ENCODE measurements at places on chromosomes 5 and 9.

DNA sequence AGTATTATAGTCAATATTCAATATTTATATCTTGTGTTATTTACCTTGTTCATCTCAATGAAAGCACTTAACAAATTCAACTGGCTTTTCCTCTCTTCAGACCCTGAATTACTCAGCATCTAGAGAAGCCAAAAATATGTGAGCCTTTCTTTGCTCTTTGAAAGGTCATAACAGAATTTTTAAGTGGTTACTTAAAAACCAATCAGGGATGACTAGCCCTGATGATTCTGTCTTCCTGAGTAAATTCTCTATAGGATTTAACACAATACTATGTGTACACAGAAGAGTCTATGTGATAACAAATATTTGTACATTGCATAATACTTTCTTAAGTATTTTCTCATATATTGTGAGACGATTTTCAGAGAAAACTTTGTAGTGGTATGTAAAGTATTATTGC, 546.3 kb downstream of the MAT2B start:
- DNase-seq = no peak

- no peak for DNase-seq
These were observed 83.1 kb downstream of the COL27A1 start for GRCh38 chr9:114238472-114238871.

GRCh38 chr9:21295992-21296391, 9.1 kb downstream of the IFNA5 start:
- DNase-seq = peak; percentile 13

GRCh38 chr5:79111960-79112702, 522 bp downstream of the BHMT start:
- DNase-seq = no peak

Data from CD4-positive, alpha-beta T cell treated with Interleukin-4 for 1 hour (primary cell).